NCI-H187 treated with DMSO at 0.1 percent for 48 hours (cell line): ENCODE measurements at places on chromosomes 5 and 9.

DNA sequence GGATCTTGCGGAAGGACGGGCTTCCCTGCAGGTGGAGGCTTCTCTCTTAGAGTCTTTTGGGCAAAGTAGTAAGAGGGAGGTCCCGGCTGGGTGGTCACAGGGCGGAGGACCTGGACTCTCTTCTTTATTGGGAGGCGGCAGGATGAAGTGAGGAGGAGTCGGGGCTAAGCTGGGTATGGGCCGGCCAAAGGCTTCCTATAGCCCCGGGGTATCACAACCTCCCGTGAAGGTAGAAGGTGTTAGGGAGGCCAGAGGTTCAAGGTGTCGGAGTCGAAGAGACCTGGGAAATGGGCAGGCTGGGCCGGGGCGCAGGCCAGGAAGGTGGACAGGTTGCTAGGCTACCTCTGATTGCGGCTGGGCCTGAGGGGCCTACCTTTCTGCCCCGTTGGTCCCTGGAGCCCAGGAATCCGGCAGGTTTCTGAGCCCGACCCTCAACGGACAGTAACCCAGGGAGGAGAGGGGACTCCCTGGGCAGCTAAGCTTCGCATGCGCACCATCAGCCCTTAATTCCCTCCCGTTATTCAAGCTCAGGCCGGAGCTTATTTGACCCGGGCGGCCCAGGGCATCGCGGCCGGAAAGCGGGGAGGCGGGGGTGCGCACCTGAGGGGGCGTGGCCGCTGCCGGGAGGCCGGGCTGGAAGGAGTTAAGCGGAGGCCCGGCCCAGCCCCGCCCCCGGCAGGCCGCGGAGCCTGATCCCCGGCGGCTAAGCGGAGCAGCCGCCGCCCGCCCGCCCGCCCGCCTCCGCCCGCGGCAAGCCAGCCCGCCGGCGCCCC, at the start of gene TESK1:
TSS of gene TESK1 (plus strand) at position 685 of the 773 bp plus-strand sequence. CDS start 358 bp downstream, outside the sequence.
- no peak for DNase-seq

DNA sequence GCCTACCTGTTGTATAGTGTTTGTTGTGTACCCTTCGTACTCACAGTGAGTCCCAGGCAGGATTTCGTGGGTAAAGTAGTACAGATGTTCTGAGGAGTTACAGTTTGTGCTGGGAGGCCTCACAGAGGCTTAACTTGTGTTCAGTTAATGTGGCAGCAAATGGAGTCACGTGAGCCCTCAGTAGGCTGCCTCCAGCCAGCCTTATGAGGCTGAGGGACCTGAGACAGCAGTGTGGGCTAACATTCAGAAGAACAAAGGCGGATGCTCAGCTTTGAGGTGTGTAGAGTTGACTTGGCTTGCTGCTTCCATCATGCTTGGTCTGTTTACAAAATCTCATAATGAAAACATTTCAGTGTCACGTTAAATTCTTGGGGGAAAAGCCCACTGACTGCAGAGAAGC, 118.1 kb downstream of the TRIO start:
- DNase-seq: no peak

DNA sequence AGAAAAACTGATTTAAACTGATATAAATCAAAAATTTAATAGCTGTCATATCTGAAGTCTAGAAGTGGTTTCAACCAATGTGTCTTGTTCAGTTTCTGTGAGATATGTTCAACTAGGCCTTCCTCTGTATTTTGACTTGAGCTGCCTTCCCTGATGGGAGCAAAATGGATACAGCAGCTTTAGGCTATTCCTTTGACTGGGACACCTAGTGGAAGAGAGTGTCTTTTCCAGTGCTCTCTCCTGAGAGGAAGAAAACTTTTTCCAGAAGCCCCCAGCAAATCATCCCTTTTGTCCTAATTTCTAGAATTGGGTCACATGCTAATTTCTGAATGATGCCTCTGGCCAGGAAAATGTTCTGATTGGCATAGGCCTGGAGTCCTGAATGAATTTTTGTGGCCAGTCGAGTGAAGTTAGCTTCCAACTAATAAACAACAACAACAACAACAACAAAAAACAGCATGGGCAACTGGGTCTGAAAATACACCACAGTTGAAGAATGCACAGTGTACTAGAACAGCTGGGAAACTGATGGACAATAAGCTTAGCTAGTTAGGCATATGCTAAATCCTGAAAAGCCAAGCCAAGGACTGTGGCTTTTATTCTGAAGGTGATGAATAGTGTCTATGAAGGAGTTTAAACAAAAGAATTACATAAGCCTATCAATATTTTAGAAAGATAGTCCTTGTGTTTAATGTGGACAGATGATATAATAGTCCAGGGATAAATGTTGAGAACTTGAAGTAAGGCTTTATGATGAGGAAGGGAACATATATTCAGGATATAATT, 125.7 kb downstream of the FBN2 start:
- DNase-seq: no peak

- no peak for DNase-seq
These were observed 19.5 kb downstream of the THBS4 start for GRCh38 chr5:80054682-80055081.

- no peak for DNase-seq
These were observed 1.3 kb downstream of the ENHO start for GRCh38 chr9:34521406-34522045.

GRCh38 chr9:129769669-129770068, 16.8 kb upstream of the PTGES start:
- no peak for DNase-seq

DNA sequence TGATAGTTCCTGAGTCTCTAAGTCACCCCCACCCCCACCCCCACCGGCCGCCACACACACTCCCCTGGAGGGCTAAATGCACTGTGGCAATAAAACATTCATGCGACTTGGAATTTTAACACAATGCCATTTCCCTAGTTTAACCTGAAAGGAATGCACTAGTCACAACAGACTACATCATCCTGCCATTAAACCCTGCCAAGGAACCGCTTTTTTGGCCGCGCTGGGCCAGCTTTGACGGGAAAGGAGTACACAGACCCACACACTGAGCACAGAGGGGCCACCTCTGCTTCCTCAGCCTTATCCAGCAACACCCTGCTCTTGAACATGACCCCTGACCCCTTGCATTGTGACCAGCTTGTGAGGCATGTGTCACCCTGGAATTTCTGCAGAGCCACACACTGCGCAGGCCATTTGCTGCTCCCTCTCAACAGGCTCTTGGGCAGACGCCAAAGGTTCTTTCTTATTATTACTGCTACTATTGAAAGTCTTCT, 165.3 kb downstream of the BNC2 start:
- DNase-seq: no peak

- no peak for DNase-seq
These were observed 26.2 kb downstream of the TCF7 start for GRCh38 chr5:134140530-134141201.

GRCh38 chr5:119037496-119038215, 33.2 kb upstream of the DMXL1 start:
- no peak for DNase-seq

DNA sequence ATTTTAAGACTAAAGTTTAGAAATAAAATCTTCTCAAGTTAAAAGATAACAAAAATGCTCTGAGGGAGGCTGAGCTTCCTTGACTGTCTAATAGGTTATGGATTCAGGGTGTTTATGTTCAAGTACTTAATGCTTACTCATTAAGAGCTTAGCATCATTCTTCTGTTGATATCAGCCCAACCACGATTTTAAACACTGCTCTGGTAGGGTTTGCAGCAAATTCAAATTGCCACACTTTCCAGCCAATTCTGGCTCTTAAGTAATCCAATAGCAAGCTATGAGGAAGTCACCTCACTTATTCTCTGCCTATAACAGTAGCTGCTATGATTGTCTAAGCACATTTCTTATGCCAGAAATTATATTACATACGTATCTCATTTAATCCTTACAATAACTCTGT, 191.0 kb upstream of the KIF2A start:
- no peak for DNase-seq

DNA sequence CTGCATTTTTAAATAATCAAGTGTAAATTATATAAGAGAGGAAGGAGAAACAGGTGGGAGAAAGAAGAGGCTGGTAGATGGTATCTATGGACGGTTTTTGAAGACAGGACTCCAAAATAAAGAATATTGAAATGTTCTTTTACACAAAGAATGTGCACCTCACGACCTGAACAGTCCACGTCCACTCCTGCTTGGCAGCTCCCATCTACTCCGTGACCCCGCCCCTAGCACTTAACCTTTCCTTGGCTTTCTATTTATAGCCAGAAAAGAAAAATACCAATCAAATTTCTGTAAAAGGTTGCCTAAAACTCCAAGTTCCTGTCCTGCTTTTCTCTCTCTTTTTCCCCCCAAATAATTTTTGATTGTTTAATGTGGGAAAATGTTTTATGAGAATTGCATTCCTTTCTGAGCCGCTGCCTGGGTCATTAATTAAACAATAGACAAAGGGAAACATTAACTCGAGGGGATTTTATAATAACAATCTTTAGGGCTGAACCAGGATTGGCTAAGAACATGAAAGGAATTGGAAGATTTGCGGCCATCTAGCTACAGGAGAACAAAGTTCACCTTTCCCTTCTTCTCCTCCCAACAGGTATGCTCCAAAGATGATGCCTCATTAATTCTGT, 173.6 kb upstream of the MAP3K1 start:
- DNase-seq: no peak

DNA sequence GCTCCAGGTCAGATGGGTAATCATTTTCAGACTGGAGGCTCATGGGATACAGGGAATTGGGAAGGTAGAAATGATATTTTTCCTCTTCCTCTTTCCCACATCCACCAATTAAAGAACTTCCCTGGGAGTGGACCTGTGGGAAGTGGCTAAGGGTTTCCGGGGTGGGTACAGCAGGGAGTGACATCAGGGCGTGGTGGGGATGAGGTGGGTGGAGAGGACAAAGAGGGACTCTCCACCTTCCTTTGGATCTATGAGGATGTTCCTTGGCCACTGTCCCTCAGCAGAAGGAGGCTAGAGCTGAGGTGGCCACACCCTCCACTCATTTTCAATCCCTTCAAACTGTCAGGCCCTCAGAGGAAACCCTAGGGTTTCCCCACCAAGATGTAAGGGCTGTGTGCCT, 54.7 kb downstream of the IRF1 start:
- DNase-seq: no peak

DNA sequence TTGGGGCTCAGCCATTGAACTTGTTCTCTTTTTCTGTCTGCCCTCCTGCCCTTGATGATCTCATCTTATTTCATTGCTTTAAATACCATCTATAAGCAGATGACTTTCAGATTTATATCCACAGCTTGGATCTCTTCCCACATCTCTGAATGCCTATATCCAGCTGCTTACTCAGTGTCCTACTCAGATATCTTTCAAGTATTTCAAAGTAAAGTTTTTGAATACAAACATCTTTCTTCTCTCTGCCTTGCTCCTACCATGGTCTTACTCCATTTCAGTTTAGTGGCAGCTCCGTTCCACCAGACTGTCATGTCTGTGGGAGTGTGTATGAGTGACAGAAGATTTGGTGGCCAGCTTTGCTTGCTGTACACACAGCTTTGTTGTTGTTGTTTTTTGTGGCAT, 59.7 kb downstream of the ERBIN start:
- DNase-seq: no peak

DNA sequence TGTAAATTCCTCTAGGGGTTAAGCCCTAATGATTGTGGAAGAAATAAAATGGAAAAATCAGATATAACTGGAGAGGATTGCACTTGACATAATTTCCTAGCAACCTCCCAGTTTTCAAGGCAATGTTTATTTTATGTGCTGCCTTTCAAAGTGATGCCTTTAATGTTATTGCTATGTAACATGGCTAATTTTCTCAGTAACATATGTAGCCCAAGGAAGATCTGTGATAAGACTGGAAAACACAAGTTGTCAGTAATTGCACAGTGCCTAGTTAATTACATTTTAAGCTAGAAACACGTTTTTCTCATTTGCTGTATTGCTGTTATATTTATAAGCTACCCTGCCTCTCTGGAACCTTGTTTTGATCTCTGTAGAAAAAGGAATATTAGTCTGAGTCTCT, 49.2 kb upstream of the KCNN2 start:
- no peak for DNase-seq

DNA sequence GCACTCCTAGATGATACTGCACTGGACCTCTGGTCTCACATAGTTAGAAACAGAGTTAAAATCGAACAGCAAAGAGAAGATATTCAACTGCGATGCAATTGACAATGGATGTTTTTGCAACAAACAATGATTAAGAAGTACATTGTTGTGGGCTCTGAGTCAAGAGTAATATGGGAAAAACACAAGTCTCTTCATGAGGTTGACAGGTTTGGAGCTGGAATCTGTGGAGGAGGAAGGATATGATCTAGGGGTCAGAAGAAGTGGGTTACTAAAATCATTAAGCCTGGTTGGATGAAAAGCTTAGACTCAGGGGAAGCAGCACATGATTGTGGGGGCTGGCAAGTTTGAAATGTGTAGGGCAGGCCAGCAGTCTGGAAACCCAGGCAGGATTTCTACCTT, 53.1 kb downstream of the PDCD1LG2 start:
- no peak for DNase-seq

DNA sequence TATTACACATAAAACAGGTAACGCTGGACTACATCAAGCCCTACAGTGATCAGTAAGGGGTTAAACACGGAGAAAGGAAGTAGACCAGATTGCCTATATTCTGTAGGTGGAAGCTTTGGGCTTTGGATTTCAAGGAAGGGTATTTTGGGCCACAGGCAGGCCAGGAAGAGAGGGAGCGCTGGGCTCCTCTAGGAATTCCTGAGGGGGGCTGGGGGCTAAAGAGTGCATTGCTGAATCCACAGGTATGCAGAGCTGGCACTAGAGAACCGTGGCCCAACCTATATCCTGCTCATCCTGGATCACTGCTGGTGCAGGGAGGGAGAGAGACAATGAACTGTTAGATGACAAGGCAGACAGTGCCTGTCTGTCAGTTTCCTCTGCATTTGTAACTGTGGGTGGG, 367.1 kb downstream of the CSNK1G3 start:
- DNase-seq: no peak

GRCh38 chr9:86983620-86984259, 36.4 kb upstream of the GAS1 start:
- no peak for DNase-seq

DNA sequence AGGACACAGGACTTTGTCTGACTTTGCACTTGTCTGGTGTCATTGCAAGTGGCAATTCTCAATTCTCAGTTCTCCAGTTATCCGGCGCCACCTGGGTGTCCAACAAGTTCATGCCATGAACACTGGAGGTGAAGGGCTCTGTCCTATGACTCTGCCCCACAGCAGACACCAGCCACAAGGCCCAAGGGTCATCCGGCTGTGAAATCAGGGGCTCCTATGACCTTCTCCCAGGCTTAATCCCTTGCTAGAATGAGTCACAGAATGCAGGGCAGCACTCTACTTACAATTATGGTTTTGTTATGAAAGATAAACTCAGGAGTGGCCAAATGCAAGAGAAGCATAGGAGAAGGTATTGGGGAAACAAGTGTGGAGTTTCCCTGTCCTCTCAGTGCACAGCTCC, 392.0 kb downstream of the GADD45G start:
- DNase-seq: no peak

DNA sequence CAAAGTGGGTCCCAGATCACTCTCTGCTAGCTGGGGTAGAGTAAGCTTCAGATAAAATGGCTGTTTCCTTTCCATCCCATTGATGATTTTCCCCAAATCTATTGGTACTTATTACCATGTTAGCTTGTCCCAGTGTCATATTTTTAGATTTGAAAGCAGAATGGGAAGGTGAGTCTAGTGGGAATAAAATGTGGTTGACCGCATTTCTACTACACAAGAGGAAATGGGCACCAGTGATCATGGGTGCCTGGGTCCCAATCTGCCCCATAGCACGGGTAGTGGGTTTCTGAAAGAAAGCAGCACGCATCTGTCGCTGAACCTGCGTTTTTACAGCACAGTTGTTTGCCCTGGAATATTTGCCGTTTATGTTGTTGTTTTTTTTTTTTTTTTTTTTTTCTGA, 20.1 kb downstream of the DAPK1 start:
- DNase-seq: no peak
